ENCODE measurements at places on chromosomes 7 and 10.

DNA sequence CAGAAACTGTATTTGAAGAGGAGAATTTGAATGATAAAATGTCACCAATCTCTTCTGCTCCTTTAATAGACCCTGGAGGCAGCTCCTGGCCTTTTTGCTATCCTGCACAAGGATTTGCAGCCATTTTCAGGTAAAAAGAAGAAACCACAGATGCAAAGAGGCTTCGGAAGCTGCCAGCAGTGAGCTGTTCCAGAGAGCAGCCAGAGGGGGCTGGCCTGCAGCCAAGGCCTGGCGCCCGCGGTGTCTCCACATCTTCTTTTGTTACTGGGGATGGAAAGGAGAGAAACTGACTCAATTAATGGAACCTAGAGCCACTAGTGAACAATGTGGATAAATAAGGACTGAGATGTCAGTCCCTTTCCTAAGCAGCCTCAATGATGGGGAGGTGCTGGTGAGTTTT, 23.9 kb upstream of the GPR26 start:
- DNase-seq = no peak

DNA sequence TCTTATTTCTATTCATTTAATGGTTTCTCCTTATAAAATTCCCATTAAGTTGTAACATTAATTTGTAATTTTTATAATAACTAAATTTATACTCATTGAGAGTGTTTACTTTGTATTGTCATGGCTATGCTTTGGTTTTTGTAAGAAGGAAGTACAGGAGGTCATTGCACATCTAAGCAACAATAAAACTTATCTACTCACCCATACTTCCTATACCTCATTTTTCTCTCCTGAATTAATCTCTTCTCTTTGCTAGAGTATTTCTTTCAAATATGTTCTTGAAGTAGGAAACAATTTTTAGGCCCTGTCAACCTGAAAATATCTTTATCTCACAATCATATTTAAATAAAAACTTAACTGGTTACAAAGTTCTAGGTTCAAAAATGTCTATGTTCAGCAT, 95.4 kb upstream of the WDR11 start:
- DNase-seq = no peak

- no peak for DNase-seq
Measured at GRCh38 chr7:110003827-110004226, 1087.1 kb upstream of the LRRN3 start.

- DNase-seq = no peak
Measured at GRCh38 chr7:29337546-29338116, 143.1 kb downstream of the CHN2 start.

- DNase-seq = no peak
Measured at GRCh38 chr7:98126311-98127142, 19.9 kb downstream of the LMTK2 start.

- DNase-seq = no peak
Measured at GRCh38 chr7:39324139-39324760, 242.0 kb upstream of the YAE1 start.

- no peak for DNase-seq
Measured at GRCh38 chr7:24757353-24758275, at the start of gene GSDME. TSS of gene GSDME (minus strand) at chr7:24757464. CDS start at chr7:24749774, 7,690 bp downstream.

DNA sequence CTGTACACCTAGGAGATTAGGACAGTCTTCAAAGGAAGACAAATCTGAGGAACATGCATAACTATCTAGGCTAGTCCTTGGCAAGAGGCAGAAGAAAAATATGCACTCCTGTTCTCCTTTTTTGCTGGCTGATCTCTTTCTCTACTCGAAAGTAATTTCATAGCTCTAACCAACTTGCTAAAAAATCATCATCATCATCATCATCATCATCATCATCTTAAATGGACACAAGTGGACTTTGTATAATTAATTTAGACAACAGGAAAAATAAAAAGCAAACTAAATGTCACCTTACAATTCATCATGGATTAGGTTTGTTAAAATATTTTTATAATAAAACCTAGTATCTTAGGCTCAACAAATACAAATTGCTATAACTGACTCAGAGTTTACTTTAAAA, 47.2 kb upstream of the DKK1 start:
- no peak for DNase-seq

DNA sequence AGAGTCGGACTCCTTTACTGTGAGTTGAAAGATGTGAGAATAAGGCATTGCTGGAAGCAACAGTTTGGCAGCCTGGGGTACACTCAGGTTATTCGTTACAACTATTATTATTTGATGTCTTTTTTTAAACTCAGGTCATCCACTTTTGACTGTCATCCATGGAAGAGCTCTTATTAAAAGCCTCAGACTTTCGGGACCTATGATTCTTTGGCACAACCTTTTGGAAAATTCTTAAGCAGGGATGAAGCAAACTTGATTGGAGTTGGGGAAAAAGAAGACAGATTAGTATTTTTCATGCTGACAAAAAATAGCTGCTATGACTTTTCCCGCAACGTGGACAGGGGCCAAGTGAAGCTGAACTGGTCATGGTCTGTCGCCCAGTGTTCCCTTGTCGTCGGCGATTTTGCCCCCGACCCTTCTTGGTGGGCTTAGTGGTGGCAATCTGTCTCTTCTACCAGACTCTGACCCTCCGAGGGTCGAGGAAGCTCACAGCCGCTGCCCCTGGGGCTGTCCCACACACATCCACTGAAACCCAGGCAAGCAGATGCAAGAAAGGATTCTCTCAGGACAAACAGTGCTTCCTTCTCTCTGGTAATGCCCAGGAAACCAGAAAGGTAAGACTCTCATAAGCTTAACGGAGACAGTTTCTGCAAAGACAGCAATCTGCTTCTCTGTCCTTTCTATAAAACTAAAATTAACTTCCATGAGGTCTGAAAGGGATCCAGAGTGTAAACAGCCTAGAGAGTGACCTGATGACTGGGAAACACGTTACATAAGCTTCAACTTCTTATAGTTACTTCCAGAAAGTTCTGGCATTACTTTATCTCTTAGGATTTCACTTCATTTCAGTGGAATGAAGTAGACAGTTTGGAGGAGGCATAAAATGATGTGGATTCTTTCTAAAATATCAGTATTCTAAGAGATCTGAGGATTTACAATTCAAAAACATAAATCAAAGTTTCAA, 1.0 kb downstream of the CPED1 start:
- DNase-seq = no peak

DNA sequence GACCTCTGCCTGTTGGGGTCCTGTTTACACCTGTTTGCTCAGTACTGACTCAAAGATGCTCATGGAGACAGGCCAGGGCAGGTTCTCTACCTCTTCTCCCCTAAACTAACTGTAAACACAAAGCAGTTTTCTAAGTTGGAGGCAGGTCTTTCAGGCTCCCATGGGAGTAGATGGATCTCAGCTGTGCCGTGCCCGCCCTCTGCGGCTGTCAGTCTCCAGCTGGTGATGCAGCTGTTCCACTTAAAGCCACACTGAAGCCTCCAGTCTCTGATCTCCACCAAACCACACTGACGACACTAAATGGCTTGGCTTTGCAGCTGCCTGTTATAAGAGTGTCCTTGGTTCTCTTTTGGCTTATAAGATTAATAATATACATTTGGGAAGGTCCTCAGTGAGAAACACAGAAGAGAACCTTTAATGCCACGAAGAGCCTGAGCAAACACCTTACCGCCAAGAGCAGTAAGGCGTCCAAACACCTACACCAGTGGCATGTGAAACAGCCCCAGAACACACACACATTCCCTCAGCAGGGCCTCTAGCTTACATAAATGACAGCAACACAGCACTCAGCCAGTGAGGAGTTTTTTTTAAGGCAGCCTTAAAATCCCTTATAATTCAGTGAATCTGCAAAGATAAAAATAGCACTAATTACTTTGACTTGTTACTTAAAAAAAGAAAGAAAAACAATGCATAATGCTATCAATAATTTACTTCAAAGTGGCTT, 60.4 kb upstream of the KCNIP2 start:
- DNase-seq = no peak

- DNase-seq = no peak
Measured at GRCh38 chr10:88851706-88852105, at the start of gene ANKRD22. TSS of gene ANKRD22 (minus strand) at chr10:88851844. CDS start at chr10:88851607, 237 bp downstream.

- DNase-seq = no peak
Measured at GRCh38 chr10:70772627-70773026, 12.6 kb downstream of the TBATA start.

GRCh38 chr7:149415391-149416071, 45.3 kb downstream of the ZNF777 start:
- no peak for DNase-seq

- DNase-seq = no peak
Measured at GRCh38 chr10:50931948-50932431, 46.6 kb upstream of the A1CF start.

- peak; percentile 42 for DNase-seq
Measured at GRCh38 chr10:72846238-72846637, 47.3 kb upstream of the OIT3 start.

DNA sequence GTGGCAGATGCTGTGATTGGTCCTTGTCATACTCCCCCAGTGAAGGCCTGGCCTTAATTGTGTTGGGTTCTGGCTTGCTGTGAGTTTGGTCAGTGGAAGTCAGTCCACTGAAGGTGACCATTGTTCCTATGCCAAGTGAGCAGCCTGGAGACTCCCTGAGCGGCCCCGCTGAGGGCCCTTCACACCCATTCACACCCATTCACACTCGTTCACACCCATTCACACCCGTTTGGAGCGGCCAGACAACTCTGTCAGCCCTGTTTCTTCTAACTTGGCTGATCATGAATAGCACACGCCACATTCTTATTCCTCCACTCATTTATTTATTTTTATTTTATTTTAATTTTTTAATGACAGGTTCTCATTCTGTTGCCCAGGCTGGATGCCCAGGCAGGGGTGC, 61.5 kb downstream of the C10orf120 start:
- DNase-seq = no peak

DNA sequence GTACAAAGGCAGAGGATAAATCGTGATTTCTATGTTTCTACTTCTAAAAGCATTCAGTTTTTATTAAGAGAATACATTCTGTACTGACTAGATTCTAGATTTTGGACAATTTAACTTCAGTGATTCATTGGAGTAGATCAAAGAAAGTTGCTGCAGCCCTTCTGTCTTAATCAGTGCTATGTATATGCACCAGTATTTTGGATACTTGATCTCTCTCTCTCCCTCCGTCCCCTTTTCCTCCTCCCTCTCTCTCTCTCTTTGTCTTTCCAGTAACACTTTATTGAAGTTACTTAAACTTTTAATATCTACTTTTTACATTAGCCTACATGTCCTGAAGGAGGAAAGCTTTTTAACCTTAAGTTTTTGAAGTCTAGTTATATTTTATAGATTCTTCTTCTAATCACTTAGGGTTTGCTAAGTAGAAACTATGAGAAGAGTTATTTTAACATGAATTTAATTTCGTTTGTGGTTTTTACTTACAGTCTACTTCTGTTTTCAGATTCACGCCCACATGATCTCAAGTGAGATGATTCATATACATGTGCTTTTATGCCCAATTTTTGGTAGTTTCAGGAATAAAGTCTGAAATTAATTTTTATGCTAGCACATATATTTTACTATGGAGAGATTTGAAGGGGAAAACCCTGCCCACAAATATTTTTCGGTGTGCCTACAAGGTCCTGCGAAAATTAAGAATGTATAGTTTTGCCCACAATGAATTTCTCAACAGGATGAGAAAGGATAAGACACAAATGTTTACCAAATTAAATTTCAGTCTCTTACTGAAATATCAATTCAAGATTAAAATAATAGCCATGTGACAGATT, 9.1 kb downstream of the MDFIC start:
- DNase-seq = no peak

DNA sequence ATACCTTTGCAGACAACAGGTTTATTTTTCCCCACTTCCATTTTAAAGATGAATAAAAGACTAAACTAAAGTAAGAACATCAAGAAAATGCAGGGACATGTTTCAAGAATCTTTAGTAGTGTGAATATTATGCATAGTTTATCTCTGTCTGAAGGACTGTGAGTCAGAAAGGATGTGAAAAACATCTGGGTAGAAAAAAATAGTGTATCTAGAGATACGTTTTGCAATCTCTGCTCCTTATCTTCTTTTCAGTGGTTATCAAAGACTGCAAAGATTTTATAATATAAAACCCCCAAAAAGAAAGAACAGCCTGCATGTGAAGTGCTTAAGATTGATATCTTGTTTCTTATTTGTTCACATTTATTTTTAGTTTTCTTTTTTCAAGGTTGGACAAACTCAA, 101.9 kb upstream of the ARHGAP21 start:
- DNase-seq = no peak

DNA sequence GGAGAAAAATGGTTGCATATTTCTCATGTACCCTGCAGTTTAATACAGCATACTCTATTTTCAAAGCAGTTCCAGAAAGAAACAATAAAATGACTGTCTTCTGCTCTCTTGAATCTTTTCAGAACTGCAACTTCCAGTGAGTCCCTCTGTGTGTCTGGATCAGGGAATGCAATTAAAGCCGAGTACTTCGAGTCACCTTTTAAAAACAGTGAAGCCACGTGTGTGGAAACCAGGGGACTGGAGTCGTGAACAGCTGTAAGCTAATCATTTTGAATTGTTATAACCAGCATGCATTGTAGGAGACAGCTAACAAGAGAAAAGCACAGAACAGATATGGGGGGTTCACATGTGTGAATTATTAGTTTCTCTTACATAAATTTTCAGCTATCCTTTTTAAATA, 109.1 kb downstream of the CPED1 start:
- no peak for DNase-seq

- no peak for DNase-seq
Measured at GRCh38 chr10:35417795-35418194, 81.5 kb downstream of the CCNY start.

GRCh38 chr7:75616421-75617167, 122.1 kb downstream of the HIP1 start:
- DNase-seq = no peak

DNA sequence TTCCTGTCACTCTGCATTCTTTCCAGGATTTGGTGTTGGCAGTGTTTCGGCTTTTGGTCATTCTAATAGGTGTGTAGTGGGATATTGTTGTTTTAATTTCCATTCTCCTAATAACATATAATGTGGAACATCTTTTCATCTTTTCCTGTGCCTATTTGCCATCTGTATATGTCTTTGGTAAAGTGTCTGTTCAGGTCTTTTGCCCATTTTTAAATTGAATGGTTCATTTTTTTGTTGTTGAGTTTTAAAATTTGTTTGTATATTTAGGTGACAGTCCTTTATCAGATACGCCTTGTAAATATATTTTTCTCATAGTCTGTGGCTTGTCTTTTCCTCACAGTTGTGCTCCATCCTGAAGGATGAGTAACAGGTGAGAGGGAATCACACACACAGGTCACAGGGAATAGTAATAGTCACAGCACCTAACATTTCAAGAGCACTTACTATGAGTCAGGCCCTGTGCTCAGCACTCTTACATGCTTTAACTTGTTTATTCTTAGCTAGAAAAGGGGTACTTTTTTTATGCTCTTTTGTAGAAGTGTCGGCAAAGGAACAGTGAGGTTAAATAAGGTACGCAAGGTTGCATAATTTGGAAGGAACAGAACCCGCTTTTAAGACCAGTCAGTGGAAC, 117.1 kb upstream of the GATA3 start:
- no peak for DNase-seq

GRCh38 chr10:77135555-77135954, 502.1 kb downstream of the KCNMA1 start:
- no peak for DNase-seq

DNA sequence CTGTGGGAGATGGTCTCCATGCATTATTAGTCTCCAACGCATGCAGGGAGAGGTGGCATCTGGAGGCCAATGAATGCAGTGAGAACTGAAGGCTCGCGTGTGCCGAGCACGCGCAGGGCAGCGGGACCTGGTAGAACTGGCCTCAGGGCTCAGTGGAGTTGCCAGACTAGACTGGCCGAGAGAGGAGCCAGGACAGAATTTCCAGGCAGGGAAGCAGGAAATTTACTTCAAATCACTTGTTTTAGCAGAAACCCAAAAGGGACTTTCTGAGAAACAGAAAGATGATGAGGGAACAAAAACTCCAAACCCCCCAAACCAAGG, 311.0 kb upstream of the IMMP2L start:
- DNase-seq = no peak

GRCh38 chr7:156811706-156812105, 81.3 kb downstream of the LMBR1 start:
- DNase-seq = no peak
